ENCODE measurements at places on chromosomes 5 and 9. TPM values are rescaled to one million over a fixed set of nuclear protein-coding genes. Genes with fewer than 3 reads are reported as not detected.

DNA sequence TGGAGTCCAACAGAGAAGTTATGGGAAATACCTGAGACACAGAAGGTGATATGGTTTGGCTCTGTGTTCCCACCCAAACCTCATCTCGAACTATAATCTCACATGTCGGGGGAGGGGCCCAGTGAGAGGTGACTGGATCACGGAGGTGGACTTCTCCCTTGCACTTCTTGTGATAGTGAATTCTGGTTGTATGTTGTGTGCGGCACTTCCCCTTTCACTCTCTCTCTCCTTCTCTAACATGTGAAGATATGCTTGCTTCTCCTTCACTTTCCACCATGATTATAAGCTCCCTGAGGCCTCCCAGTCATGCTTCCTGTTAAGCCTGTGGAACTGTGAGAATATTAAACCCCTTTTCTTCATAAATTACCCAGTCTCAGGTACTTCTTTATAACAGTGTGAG is 96.1 kb downstream of the TMEM232 start:
- DNase-seq, result no peak

GRCh38 chr5:177491429-177491945 is 5.9 kb downstream of the PDLIM7 start:
- no peak for DNase-seq

CD274 gene
- 0.60 TPM for polyA plus RNA-seq

- no peak for DNase-seq
Measured at GRCh38 chr5:143561219-143561618, 157.7 kb upstream of the NR3C1 start.

ERCC8 gene
- polyA plus RNA-seq, result 12.2 TPM

DNA sequence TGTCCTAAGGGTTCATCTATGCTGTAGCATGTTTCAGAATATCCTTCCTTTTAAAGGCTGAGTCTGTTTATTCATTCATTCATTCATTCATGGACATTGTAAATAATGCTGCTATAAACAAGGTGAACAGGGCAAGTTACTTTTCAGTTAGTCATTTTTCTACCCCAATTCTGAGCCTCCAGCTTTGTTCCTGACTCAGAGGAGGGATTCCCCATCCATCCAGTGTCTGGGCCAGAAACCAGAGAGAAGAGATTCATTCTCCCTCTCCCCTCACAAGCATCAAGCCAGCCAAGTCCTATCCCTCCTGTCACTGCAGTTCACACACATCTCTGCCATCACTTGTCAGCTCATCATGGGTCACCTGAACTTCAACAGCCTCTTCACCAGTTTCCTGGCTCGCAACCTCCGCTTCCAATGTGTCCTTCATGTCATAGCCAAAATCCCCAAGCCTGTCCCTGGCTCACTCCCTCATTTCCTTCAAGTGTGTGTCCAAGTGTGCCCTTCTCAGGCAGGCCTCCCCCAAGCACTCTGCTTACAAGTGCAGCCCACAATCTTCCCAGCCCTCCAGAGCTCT is 203.0 kb downstream of the TTLL11 start:
- DNase-seq, result no peak

- DNase-seq, result no peak
Measured at GRCh38 chr9:137273611-137274320, 3.8 kb upstream of the TOR4A start.

PRSS3 gene
- 1.4 TPM for polyA plus RNA-seq

IRX2 gene
- 0.29 TPM for polyA plus RNA-seq

DNA sequence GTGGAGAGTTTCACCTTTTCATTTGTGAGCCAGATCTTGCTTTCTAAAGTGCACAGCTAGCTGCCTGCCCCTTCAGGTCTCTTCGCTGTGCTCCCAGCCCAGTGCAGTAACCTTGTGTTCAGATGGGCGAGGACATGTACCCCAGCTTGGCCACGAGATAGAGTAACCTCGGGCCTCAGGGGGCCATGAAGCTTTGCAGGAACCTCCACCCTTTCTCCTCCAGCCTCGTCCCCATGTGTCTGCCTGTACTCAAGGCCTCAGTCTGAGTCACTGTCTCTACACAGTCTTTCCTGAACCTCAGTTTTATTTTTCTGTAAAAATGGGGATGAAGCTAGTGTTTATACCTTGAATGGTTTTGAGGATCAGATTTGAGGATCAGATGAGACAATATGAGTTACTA is 37.9 kb downstream of the ERGIC1 start:
- no peak for DNase-seq

GRCh38 chr9:95053611-95054570 is 263.6 kb downstream of the FANCC start:
- DNase-seq, result no peak

ZNF483 gene
- 1.0 TPM for polyA plus RNA-seq

GRCh38 chr5:158126442-158127405 is 267.8 kb upstream of the CLINT1 start:
- peak; percentile 38 for DNase-seq

- no peak for DNase-seq
Measured at GRCh38 chr9:135840107-135840506, 67.2 kb downstream of the CAMSAP1 start.

GRCh38 chr9:93830012-93830596 is 125.1 kb downstream of the BARX1 start:
- no peak for DNase-seq
